ENCODE measurements at places on chromosomes 3 and 15.

DNA sequence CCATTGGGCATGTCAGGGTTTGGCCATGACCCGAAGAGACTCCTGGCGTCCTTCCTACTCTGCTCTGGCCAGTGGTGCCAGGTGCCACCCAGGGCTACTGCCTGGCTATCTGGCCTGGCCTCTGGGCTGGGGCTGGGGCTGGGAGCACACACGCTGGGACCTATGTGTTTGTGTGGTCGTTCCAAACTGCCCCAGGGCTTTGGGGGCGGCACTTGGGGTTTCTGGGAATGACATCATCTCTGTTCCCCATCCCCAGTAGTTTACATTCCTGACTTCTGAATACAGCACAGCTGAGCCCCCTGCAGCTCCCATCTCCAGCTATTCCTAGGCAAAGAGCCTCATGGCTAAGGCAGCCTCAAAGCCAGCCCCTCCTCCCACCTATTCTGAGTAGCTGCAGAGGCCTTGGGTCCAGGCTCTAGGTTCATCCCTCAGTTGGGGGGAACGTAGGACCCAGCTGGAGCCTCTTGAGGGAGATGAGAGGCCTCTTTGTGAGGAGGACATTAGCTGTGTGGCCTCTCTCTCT is 24.3 kb downstream of the PLEKHO2 start:
- no peak for DNase-seq

DNA sequence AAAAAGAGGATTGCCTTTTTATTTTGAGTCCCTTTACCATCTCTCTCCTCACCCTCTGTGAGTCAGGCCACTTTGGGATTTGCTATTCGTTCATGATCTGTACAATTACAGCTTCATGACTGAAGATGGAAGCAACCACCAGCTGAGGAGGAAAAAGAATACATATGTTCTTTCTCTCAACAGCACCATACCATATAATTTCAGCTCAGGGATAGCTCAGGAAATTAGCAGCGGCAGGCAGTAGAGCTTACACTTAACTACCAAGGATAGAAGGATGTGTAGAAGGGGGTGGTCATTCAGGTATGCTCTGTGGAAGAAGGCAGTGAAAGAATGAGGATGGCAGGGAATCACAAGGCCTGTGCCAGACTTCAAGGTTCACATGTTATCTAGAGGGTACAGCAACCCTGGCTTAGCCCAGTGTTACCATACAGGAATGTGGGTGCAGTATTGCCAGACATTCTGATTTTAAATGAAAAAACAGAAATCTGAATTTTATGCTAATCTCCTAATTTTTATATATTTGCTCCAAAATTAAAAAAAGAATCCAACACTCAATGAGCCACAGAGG is 17.9 kb downstream of the PLS1 start:
- no peak for DNase-seq

GRCh38 chr15:35182841-35183479 is 97.9 kb upstream of the NANOGP8 start:
- no peak for DNase-seq

DNA sequence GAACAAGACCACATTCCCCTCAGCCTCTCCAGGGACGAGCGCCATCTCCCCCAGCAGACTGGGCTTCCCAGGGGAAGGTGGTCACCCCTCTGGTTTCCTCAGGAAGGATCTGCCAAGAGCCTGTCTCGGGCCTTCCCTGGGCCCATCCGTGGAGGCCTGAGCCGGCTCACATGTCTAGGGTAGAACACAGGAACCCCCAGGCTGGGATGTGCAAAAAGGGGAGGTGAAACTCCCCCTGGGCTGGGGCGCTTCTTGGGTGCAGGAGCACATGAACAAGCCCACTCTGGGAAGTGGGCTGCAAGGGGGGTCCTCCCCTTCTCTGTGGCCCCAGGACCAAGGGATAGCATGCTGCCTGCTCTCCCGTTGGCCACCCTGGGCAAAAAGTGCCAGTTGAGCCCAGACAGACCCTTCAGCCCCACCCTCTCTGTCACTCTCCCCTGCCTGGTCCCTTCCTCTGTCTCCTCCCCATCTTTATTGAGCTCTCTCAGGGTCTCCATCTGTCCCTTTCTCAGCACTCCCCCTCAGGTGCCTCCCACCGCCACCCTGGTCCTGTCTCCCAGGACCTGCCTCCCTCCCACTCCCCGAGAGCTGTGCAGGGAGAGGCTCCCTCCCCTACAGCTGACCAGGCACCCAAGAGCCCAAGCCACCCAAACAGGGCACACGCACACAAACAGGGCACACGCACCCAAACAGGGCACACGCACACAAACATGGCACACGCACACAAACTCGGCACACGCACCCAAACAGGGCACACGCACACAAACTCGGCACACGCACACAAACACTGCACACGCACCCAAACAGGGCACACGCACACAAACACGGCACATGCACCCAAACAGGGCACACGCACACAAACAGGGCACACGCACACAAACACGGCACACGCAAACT is 864 bp downstream of the SEMA3G start:
- no peak for DNase-seq

DNA sequence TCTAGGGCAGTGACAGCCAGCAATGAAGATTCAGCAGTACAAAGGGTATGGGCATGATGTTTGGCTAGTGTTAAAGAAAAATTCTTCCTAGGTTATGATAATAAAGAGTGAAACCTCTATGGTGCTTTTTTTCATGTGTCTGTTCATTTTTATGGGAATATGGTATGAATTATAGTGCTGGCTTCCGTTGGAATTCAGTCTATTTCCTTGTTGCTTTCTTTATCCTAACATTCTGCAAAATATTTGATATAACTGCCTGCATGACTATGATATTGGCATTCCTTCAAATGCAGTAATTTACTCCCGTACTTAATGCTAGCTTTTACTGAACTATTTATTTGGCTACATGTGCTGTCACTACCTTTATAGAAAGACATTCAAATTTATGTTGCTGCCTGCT is 57.6 kb upstream of the ATP11B start:
- DNase-seq, result no peak

DNA sequence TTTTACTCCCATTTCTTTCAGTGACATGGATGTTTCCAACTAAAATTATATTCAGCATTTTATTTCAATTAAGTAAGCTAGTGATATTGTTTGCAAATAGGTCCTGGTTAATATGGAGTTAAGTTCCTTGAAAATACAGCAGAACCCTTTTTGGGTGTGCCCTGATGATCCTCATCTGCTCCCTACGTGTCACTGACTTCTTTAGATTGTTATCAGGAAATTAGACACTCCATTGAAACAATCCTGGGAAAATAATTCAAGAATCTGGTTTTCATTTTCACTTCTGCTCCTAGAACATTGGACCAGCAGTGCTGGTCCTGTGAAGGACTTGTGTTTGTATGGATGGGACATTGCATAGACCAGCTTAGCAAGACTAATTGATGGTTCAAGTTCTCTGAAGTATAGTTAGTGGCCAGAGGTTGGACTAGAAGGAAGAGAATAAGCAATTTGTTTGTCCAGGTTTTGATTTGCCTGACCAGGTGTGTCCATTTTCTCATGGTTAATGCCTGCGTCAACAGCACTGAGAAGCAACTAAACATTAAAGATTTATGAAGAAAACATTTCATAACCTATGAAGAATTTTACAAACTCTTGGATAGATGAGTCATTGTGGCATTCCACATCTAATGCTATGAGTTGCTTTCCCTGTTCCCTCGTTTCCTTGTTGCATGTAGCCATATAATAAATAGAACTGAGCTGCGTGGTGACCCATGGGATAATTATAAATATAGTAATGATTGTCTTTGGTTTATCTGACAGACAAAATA is 95.8 kb downstream of the ZPLD1 start:
- no peak for DNase-seq

- DNase-seq, result no peak
Observed at GRCh38 chr3:186467969-186468368, 76.2 kb downstream of the CRYGS start.

DNA sequence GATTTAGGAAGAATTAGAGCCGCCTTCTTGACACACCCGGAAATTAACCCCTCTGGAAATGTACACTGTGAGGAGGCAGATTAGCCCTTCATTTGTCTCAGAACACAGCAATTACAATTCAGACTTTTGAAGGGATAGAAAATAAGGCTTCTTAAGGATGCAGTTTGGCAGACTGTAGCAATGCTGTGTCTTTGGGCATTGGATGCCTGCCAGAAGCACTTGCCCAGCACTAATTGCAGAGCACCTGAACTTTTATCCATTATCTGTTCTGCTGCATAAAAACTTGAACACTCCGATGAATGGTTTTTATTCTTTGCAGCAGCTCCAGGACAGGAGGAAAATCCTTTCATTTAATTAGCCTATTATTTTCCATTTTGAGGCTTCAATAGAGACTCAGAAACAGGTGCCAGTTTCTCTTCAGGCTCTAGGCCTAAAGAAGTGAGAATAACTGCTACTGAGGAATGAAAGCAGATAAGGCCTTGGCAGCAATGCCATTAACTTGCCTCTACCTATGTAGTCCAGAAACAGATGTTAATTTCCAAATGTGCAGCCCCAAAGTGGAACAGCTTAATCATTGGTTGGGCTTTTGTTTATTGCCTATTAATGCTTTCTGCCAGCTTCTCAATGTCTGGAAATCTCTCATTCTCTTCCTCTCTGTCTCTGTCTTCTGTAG is 418.5 kb downstream of the NSUN3 start:
- DNase-seq, result no peak

DNA sequence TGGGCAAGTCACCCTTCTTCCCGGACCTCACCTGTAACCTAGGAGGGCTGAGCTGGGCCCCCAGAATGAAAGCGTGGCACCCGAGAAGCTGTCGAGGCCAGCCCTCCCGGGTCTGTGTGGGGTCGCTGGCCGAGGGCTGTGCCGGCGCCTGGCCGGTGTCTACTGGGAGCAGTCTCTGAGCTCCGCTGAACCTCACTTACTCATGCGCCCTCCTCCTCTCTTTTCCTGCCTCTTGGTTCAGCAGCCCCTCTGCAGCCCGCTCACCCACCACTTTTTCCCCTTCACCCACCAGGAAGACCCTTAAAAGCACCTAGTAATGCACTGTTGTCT is 419 bp downstream of the HYKK start:
- no peak for DNase-seq

DNA sequence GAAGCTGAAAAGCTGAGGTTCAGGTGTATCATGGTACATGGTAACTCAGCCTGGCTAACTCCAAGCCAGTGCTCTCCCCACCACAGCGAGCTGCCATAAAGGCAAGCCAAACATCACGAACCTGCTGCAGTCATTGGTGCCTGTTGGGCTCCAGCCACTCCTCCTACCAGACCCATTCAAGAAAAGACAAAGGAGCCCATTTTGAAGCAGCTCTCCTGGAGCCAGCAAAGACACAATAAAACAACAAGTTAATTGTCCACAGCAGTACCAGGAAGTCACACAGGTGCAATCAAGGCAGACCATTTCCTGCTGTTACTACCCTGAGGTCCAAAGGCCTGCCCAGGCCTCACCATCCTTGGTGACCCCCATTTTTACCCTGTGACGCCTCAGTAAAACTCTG is 77.6 kb downstream of the DAPK2 start:
- no peak for DNase-seq

- no peak for DNase-seq
Observed at GRCh38 chr3:155560594-155560993, 184.3 kb downstream of the PLCH1 start.

DNA sequence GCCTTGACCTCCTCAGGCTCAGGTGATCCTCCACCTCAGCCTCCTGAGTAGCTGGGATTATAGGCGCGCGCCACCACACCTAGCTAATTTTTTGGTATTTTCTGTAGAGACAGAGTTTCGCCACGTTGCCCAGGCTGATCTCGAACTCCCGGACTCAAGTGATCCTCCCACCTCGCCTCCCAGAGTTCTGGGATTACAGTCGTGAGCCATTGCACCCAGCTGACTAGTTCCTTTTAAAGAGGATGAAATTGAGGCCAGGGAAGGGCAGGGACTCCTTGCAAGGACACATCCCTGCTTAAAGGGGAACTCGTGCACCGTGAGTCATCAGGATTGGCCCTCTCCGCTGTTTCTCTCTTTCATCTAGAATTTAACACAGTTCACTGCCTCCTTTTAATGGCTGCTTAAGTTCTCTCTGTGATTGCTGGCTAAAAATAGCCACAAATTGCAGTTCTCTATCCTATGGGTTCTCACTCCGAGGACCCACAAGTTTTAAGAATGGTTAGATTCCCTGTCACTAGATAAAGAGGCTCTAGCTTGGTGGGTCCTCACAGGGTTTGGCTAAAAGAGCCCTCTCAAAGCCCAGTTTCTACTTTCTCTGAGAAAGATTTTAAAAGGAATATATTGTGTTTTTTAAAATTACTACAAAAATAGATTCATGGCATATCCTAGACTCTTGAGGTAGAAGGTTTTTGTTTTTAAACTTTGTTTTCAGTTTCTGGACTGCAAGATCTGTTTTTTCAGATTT is 1.4 kb downstream of the CRTAP start:
- peak; percentile 77 for DNase-seq

GRCh38 chr3:65992106-65992505 is 46.6 kb downstream of the MAGI1 start:
- DNase-seq, result no peak

- no peak for DNase-seq
Observed at GRCh38 chr15:68556139-68556990, 22.4 kb upstream of the CORO2B start.

DNA sequence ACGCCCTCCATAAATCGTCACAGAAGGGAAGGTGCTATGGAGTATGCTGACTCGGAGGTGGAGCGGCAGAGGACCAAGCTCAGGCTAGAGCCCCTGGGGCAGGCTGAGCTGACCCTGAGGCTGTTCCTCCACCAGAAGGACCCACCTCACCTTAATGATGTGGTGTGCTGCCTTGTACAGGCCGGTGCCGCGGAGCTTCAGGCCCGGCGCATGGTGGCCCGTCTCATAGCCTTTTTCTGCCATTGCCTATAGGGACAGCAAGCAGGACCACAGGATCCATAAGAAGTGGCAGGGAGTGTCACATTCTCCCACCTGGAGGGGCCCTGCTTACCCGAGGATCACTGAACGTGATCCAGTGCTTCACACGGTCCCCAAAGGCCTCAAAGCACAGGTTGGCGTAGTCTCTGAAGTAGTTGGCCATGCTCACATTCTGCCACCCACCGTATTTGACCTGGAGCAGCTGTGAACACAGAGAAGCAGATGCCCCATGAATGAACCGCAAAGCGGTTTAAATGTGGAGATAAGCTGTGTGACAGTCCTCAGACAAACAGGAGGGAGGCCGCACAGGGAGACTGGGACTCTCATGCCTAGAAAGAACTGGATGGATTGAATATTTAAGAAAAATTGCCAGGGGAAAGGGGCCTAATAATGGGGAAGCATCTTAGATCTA is 4.8 kb downstream of the LCTL start:
- no peak for DNase-seq

DNA sequence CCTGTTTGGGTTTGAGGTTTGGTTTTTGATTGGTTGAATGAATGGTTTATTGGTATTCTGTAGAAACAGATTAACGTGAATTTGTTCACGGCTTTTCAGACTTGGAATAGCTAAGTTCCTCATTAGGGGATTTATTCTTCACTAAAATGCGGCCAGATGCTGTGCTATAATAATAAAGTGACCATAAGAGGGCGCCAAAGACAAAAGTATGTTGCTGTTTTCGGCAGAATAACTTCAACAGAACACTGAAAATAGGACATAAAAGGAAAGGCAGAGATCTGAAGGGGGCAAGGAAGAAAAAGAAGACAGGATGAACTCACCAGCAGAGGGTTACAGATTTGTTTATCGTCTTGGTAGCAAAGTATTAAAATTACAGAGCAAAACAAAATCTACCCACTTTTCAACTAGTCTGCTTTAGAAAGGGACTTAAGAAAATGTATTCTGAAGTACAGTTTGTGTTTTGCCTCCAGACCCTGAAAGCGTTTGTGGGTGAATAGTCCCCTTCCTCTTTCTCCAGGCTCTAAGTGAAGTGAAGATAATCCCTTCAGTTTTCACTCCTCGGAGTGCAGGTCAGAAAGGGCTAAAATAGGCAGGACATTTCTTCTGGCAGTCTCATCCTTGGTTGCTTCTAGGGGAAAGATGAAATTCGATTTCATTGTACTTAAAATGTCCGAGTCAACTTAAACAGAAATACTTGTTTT is 147.6 kb downstream of the IL20RB start:
- DNase-seq, result no peak
